Posterior vena cava (tissue), 2 donors: ENCODE measurements at places on chromosomes 12 and 14. TPM values are rescaled to one million over a fixed set of nuclear protein-coding genes. Genes with fewer than 3 reads are reported as not detected.

Gene GPR65
- total RNA-seq, result 2.4 TPM

Gene CABP1
- 3.3 TPM for total RNA-seq

Gene LACRT
- not detected for total RNA-seq

Gene TTC7B
- 75.7 TPM for total RNA-seq

Gene ADAMTS20
- not detected for total RNA-seq

Gene SELPLG
- 5.1 TPM for total RNA-seq

Gene DCN
- 2,897 TPM for total RNA-seq

Gene MMP14
- total RNA-seq, result 229 TPM

Gene CFL2
- 218 TPM for total RNA-seq

Gene FAM186B
- total RNA-seq, result not detected

Gene SVOP
- total RNA-seq, result not detected

Gene HOXC12
- total RNA-seq, result 1.1 TPM

Gene PRPH
- 0.67 TPM for total RNA-seq

Gene BCAT1
- 45.1 TPM for total RNA-seq

Gene KCNMB4
- 1.8 TPM for total RNA-seq

Gene GCH1
- 6.9 TPM for total RNA-seq

Gene REP15
- total RNA-seq, result 2.7 TPM

Gene CNTN1
- 37.3 TPM for total RNA-seq

Gene KRT77
- total RNA-seq, result not detected

Gene NGB
- total RNA-seq, result not detected

Gene TAS2R50
- total RNA-seq, result 2.0 TPM

Gene AMDHD1
- 0.29 TPM for total RNA-seq

Gene HSPB8
- total RNA-seq, result 181 TPM

Gene IL22
- not detected for total RNA-seq

Gene PDE3A
- 52.8 TPM for total RNA-seq

Gene SPX
- total RNA-seq, result not detected

Gene SLC6A15
- 0.97 TPM for total RNA-seq

Gene ITGA7
- 497 TPM for total RNA-seq

Gene TBX3
- total RNA-seq, result 6.3 TPM

Gene PTPRR
- total RNA-seq, result not detected

Gene CMTM5
- total RNA-seq, result 0.74 TPM

Gene IAPP
- total RNA-seq, result not detected

Gene COCH
- total RNA-seq, result 8.5 TPM

Gene PROX2
- not detected for total RNA-seq

Gene TAS2R9
- total RNA-seq, result 0.51 TPM

Gene DNAI7
- not detected for total RNA-seq

Gene NRXN3
- 14.3 TPM for total RNA-seq

Gene TMCC3
- 21.2 TPM for total RNA-seq

Gene CEBPE
- not detected for total RNA-seq

Gene KRT82
- not detected for total RNA-seq

Gene GALNT9
- total RNA-seq, result not detected

Gene PIWIL1
- total RNA-seq, result not detected

Gene GUCY2C
- not detected for total RNA-seq

Gene AQP2
- total RNA-seq, result 0.33 TPM

Gene GPR84
- 2.5 TPM for total RNA-seq

Gene SNRPF
- 15.2 TPM for total RNA-seq

Gene SLC6A12
- 1.00 TPM for total RNA-seq

Gene LRRC9
- not detected for total RNA-seq

Gene TTLL5
- total RNA-seq, result 26.9 TPM

Gene TGM1
- 0.14 TPM for total RNA-seq

Gene IKZF4
- 8.6 TPM for total RNA-seq

Gene PLEK2
- 1.2 TPM for total RNA-seq

Gene SYCP3
- total RNA-seq, result not detected

Gene TOGARAM1
- 12.9 TPM for total RNA-seq

Gene KRT2
- total RNA-seq, result not detected

Gene DPY19L2
- 5.5 TPM for total RNA-seq

Gene KRT79
- total RNA-seq, result not detected

Gene PSMC6
- total RNA-seq, result 69.4 TPM

Gene TEAD4
- total RNA-seq, result 14.1 TPM
